ENCODE measurements at places on chromosomes 1 and 21.

GRCh38 chr1:113488576-113489177 is 98.4 kb downstream of the MAGI3 start:
- DNase-seq, result no peak

DNA sequence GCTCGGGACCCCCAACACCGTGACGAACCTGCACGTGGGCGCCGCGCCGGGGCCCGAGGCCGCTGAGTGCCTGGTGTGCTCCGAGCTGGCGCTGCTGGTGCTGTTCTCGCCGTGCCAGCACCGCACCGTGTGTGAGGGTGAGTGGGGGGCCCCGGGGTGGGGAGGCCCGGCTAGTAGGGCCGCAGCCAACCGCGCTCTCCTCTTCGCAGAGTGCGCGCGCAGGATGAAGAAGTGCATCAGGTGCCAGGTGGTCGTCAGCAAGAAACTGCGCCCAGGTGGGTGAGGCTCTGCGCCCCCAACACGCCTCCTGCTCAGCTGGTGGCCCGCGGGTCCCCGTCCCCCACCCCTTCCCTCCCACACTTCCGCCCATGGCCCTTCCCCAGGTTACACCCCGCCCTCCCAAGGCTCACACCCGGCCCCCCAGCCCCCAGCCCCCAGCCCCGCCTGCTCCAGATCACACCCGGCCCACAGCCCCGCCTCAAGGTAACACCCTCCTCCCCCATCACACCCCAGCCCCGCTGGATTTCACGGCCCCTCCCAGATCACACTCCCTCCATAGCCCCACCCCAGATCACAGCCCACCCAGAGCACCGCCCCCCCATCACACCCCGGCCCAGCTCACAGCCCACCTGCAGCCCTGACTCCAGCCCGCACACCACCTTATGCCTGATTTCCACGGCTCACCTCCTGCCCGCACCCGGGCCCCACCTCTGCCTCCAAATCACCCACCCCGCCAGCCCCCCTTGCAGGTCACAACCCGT is 2.4 kb upstream of the MMP23B start:
- DNase-seq, result peak; percentile 78

DNA sequence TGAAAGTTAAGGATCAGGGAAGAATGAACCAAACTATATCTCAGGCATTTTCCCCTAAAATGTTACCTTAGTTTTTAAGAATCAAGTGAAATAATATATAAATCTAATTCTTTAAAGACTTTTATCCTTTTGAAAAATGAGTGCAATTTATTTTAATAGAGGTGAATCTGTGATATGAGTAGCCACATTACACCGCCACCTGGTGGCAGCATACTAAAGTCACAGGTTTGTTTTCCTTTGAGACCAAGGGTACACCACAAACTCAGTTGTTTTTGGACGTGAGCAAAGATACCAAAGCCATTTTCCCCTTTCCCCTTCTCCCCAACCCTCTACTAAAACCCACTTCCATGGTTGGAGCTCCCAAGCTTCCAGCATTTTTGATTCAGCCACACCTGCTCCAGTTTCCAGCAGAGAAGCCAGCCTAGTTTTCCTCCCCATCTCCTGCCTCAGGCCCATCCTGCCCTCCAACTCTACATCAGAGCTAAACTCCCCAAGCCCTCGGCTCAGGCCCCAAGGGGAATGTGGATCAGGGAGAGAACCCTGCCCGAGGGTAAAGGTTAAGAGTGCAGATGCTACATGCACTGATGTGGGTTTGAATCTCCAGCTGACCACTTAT is 22.9 kb upstream of the LDLRAP1 start:
- peak; percentile 77 for DNase-seq

DNA sequence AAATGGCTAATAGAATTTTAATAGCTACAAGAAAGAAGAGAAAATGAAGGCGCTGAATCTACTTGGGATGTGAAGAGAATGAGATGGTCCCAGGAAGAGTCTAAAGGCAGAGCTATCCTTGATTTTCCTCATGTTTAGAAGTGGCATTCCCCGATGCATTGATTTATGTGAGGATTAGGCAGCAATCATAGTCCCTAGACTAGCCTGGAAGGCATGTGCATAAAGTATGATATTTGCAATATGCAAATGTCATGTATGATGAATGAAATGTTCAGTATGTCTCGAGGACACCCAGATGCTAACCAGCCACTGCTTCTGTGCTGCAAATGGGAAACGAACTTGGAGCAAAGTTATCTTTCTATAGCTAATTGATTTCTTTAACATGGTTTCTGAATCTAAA is 641.5 kb upstream of the PLXNA2 start:
- DNase-seq, result no peak

DNA sequence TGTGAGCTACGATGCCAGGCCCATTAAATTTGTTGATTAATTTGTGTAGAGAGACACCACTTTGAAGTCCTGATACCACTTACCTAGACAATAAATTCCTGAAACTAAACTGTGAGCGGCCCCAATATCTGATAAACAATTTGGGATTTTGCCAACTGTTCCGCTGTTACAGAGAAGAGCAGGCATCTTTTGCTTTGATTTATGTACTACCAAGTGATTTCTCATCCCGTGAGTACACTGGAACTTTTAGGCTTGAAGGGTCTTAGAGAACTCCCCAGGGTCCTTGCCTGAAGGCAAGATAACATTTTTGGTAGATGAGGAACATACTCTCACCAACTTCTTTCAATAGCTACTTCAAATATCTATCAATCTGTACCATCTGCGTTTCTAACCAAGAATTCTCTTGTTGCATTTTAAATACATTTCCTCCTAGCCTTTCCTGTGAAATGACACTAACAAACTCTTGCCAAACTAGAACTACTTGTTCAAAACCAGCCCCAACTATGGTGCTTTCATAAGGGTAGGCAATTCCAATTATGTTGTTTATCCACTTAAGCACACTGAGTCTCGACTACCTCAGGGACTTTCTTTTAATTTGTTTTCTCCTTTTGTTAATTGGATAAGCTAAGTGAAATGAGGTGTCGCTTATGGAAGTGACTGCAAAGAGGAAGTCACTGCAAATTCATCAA is 23.2 kb upstream of the SLC30A1 start:
- DNase-seq, result no peak

GRCh38 chr1:245441689-245442088 is 286.9 kb downstream of the KIF26B start:
- no peak for DNase-seq

DNA sequence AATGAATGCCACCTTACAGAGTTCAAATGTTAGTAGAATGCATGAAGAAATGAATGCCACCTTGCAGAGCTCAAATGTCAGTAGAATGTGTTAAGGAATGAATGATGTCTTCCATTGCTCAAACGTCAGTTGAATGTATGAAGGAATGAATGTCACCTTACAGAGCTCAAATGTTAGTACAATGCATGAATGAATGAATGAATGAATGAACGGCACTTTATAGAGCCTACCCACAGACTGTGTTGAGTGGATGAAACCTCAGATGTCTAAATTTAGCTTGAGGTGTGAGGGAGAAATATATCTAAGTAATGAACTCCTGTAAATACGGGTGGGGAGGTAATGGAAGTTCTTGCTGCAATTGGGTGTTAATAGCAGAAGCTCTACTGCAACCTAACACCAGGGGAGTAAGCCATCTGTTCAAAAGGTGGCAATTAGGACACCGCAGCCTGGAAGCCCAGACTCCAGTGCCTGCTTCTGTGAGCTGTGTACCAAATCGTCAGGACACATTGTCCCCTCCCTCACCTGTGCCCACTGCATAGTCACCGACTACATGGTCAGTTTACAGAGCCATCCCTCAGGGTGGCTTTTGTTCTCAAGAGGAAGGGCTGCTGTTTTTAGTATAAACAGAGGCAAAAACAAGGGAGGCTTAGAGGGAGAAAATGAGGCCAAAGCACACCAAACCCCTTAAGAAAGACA is 26.7 kb downstream of the SUSD4 start:
- no peak for DNase-seq

DNA sequence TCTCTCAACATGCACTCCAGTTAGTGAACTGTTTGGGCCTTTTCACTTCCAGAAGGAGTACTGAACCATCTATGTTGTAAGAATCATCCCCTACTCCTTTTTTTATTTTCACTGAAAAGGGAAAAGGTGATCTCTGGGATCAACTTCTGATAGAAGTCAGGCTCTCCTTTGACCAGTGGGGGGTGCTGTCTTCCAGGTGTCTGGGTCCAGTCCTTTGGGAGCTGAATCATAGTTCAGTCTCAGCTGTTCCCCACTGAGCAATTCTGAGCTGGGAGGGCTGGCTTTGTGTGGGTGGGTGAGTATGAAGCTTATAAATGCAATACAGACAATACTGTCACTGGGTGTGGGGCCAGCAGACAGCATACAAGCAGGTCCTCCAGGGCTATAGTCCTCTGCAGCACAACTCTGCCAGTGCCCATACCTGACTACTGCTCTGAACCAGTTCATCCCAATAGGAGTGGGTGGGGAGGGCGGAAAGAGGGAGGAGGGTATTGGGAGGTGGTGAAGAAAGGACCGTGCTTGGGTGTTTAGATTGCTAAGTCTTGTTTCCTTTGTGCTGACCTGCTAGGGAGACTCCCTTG is 12.5 kb upstream of the SARS1 start:
- peak; percentile 45 for DNase-seq

GRCh38 chr1:211320980-211321379 is 5.7 kb upstream of the TRAF5 start:
- DNase-seq, result no peak

DNA sequence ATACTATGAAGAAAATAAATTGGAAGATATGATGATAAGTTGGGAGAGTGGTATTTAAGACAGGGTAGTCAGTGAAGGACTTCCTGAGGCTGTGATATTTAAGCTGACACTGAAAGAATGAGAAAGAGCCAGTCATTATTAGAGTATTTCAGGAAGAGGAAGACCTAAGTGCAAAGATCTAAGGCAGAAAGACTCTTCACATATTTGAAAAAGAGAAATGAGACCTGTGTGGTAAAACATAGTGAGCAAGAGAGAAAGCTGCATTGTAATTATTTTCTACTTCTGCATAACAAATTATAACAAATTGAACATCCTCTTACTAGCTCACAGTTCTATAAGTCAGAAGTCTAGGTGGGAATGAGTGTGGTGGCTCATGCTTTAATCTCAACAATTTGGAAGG is 34.6 kb upstream of the DOCK7 start:
- no peak for DNase-seq

DNA sequence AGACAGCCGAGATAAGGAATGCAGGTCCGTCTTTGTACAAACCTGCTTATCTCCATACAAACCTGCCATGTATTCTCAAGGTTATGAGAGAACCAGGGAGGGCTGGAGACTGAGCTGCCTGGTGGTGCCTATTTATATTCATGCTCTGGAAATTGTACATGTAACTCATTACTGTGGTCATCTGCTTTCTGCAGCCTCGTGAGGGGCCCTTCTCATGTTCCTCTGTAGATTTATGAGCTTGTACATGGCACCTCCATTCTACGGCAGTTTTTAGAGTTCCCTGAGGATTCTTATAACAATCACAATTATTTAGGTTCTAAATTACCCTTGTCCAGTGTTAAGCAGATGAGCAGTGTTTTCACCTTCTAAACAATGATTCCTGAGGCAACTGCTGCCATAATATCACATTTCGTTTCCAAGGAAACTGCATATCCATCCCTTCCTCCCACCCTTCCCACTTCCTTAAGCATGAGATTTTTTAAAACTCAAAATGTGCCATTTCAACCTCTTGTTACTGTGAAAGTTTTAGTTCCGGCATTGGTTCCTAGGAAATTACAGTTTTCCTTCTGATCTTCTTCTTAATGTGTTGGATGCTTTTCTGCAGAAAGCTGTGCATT is 112.1 kb downstream of the ST6GALNAC3 start:
- no peak for DNase-seq
